ENCODE measurements at places on chromosomes 3 and 15.

DNA sequence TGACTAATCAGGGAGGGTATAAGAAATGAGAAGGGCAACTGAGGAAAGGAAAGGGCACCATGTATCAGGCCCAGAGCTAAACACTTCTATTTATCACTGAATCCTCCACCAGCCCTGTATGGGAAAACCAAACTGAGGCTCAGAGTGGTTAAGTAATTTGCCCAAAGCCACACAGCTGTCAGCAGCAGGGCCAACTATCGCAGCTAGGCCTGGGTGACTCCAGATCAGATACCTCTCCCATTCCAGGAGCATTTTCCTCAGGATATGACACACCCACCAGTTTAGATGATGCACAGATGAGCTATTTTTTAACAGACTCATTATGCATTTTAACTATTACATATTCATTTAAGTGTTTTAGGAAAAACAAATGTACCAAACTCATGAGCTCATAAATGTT, 14.5 kb downstream of the NUP210 start:
- DNase-seq, result no peak

DNA sequence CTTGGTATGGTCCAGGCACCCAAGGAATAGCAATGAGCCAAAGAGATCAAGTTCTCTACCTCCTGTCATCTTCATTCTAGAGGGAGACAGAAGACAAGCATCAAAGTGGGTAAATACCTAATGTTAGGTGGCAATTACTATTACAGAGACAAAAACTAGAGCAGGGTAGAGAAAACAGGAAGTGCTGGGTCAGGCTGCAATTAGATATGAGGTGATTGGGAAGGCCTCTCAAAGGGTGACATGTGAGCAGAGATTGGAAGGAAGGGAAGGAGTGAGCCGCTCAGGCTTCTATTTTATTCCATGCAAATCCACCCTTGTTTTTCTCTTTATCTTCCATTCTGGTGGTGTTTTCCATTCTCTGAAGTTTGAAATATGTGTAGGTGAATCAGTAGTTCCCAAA, 37.4 kb downstream of the EBLN2 start:
- no peak for DNase-seq

DNA sequence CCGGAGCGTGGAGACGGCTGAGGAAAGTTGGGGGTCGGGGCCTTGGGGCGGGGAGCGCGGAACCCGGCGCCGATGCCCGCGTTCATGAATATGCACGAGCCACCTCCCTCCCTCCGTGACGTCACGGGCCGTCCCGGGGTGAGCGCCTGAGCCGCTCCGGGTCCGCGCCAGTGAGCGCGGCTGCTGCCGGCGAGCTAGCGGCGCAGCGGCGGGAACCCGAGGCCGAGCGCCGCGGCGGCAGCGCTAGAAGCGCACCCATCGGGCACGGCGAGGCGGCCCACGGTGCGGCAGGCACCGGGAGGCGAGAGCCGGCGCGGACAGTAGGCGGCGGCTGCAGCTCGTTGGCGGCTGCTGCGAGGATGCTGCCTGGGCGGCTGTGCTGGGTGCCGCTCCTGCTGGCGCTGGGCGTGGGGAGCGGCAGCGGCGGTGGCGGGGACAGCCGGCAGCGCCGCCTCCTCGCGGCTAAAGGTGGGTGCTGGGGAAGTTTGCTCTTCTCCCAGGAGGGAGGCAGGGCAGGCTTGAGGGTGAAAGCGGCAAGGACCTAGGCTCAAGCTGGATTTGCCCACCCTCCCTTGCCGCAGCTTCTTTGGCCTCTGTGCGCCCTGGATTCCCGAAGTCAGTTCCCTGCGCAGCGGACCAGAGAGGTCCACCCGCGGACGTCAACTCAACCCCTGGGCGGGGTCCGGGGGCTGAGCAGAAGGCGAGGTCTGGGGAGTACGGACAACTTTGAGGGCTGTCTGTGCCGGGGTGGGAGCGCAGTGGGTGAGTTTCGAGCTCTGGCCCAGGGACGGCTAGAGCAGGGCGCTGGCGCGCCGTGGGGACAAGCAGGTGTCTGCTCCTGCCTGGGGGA, at the start of gene CLSTN2:
Gene CLSTN2 (plus strand): TSS at position 170 of the 850 bp plus-strand sequence.
- DNase-seq, result peak; percentile 20

GRCh38 chr3:12042638-12043037, 38.5 kb downstream of the SYN2 start:
- DNase-seq, result no peak

GRCh38 chr3:126259411-126260391, 79.3 kb upstream of the ALDH1L1 start:
- DNase-seq, result peak; percentile 25

DNA sequence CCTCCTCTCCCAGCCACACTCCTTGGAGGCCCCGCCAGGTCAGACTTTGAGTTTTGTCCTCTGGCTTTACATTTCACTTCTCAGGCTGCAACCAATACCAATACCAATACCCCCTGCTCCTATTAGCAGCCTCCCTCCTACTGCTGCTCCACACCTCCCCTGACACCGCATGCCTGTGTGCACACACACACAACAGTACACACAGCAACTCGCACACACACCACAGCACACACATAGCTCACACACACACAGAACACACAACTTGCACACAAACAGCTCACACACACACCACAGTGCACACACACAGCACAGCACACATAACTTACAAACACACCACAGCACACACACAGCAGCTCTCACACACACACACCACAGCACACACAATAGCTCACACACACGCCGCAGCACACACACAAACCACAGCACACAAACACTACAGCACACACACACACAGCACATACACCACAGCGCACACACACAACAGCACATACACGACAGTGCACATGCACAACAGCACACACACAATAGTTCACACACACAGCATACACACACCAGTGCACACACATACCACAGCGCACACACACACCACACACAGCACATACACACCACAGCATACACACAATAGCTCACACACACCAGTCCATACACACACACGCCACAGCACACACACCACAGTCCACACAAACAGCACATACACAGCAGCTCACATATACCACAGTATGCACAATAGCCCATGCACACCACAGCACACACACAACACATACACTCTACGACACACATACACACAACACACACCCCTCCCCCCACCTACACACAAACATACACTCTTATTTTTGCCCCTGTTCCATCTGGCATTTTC, 204.7 kb downstream of the UACA start:
- no peak for DNase-seq

- DNase-seq, result no peak
Observed at GRCh38 chr15:78666010-78666409, 25.0 kb upstream of the CHRNB4 start.

GRCh38 chr15:23422946-23423708, 23.9 kb downstream of the GOLGA6L2 start:
- DNase-seq, result no peak

DNA sequence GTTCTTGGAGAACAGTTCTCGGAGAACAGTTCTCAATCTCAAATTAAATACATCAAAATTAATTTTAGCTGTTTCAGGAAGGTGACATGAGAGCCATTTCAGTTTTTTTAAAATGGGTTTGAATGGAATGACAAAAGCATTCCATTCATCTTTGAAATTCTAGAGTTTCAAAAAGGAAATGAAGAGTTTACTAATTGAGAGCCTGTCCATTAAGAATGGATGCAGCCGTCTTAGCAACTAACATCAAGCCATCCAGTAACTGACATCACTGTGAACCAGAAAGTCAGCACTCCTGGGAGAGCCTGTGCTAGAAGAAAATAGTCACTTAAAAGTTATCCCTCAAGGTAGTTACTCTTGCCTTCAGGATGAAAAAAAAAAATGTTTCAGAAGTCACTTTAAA, 47.0 kb upstream of the FSTL1 start:
- no peak for DNase-seq

- peak; percentile 8 for DNase-seq
Observed at GRCh38 chr15:59703979-59704796, 15.1 kb upstream of the BNIP2 start.

DNA sequence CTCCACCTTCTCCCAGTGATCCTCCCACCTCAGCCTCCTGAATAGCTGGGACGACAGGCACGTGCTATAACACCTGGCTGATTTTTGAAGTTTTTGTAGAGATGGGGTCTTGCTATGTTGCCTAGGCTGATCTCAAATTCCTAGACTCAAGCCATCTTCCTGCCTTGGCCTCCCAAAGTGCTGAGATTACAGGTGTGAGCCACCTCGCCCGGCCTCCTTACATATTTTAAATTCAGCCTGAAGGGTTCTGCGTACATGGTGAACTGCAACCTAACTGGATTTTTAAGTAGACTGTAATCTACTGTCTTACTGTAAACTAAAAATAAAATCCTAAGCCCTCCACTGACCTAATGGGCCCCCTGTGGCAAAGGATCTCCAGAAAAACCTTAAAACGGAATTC, 34.1 kb downstream of the MASP1 start:
- no peak for DNase-seq

DNA sequence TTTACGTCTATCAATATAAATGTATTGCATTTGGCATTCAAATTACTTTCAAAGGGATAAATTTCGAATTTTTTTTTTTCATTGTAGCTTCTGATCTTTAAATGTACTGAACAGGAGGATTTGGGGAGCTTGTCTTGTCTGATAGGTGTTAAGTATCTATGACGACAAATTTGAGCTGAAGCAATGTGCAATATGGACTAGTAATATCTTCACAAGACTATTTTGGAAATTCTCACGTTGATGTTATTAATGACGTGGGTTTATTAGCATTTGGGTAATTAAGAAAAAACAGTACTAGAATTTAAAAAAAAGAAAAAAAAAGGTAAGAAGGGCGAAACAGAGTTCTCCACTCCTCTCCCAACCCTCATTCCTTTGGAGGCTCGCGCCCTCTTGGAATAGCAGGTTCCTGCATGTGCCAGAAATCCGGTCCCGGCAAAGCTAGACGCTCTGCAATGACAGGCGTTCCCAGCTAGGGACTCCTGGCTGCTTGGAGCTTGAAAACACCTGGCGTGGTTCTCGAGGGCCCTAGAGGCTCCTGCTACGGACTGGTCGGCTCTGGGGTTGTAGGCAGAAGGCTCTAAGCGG, 648 bp upstream of the P2RY1 start:
- no peak for DNase-seq

GRCh38 chr3:42127226-42127625, 36.1 kb downstream of the TRAK1 start:
- DNase-seq, result no peak

- no peak for DNase-seq
Observed at GRCh38 chr15:92268900-92269299, 124.8 kb upstream of the ST8SIA2 start.
